PC-9 (cell line): ENCODE measurements at places on chromosomes 13 and 19.

- DNase-seq, result no peak
Measured at GRCh38 chr19:29976151-29976943, 34.3 kb downstream of the URI1 start.

DNA sequence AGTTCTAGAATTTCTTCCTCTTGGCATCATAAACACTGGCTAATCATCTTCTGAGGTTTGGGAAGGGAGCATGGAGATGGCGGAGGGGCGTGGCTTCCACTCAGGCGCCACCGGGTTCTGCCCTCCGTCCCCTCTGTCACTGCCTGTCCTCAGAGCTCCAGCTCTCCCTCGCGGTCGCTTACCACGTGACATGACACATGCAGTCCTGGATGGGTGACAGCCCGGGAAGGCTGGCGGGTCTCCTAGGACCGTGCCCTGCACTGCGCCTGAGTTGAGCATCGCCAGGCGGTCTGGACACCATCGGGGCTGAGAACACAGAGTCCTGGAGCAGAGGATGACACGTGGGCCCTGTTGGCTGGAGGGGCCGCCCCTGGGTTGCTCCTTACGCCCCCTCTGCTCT, 123.3 kb downstream of the RAB20 start:
- peak; percentile 29 for DNase-seq

DNA sequence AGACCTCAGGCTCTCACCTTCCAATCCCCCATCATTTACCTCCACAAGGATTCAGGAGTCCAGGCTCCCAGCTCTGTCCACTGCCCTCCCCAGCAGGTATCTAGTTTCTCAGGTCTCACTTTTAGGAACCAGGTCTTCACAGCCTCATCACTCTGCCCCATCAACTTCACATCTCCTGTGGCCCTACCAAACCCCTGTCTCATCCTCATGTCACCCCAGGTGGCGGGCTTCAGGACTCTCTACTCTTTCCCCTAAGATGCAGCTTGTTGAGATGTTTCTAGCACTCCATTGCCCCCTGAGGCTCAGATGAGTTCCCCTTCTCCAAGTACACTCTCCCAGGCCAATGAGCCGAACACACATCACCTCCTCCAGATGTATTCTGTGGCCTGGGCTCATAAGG, 1.5 kb downstream of the PPFIA3 start:
- no peak for DNase-seq

DNA sequence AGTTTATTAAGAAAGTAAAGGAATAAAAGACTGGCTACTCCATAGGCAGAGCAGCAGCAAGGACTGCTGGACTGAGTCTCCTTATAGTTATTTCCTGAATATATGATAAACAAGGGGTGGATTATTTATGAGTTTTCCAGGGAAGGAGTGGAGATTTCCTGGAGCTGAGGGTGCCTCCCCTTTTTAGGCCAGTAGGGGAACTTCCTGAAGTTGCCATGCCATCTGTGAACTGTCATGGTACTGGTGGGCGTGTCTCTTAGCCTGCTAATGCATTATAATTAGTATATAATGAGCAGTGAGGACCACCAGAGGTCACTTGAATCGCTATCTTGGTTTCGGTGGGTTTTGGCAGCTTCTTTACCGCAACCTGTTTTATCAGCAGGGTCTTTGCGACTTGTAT, 13.5 kb downstream of the ZSCAN5A start:
- no peak for DNase-seq

DNA sequence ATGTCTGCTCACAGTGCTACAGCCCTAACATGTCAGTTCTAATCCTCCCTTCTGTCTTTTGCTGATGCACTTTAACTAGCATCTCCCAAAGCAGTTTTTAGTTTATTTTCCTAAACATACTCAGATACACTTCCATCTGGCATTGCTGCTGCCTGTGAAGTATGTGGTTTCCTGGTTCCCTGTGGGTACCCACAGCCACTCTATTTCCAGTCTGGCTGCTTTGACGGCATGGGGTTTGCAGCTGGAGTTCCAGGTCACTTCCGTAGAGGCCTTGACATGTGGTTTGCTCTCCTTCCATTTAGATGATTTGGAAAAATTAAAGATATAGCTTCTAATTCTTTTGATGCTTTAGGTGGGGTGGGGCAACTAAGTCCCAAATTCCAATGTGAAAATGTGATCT, 375.5 kb downstream of the PCDH20 start:
- DNase-seq, result no peak

- DNase-seq, result no peak
Measured at GRCh38 chr19:45978156-45978555, 4.5 kb upstream of the NOVA2 start.

- DNase-seq, result no peak
Measured at GRCh38 chr13:19596960-19597361, 35.6 kb upstream of the TPTE2 start.
